ENCODE measurements at places on chromosomes 1 and 21.
A peak's percentile ranks its signal among the peaks of the same experiment; 100 is the strongest.

- DNase-seq, result no peak
These were observed 89.9 kb downstream of the SGIP1 start for GRCh38 chr1:66623812-66624211.

DNA sequence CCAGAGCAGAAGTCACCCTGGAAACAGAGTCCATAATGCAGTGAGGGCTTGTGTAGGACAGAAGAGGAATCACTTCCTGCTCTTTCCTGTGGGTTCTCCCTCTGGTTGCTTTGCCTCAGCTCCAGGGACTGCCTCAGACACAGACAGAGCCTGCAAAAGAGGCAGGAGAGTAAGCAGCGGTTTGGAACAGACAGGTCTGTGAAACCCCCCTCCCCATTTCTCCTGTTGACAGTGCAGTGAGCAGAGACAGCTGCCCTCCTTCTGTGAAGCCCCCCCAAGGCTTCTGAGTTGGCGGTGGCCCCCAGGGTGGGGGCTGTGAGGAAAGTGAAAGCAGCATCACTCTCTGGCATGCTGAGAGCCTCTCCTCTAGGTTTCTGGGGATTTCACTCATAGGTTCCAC, 53.0 kb downstream of the MAB21L3 start:
- DNase-seq, result no peak

- no peak for DNase-seq
These were observed 35.1 kb downstream of the YARS1 start for GRCh38 chr1:32782086-32782485.

DNA sequence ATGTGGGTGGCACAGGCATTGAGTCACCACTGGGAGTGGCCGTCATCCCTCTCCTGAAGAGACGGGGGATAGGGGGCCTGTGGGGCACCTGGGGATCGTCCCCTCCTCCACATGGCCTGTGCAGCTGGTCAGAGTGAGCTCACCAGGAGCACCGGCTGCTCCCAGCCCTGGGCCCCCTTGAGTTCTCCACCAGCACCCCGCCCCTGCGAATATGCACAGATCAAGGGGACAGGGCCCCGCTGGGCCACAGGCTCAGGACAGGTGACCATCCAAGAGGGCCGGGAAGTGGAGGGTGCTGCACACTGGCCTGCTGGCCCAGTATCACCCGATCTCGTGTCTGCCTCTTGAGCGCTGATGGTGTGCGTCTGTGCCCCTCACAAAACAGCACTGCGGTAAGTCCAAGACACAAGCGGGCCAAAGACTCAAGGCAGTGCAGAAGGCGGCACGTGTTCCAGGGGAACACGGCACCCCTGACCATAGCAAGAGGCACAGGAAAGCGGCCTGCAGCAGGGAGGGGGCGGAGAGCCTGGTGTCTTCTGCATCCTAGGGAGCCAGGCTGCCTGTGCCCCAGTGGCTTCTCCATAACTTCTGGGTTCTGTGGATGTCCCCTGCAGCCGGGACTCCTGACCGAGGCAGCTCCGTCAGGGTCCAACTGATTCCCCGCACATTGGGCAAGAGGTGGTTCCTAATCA, 18.1 kb upstream of the TSPEAR start:
- DNase-seq, result no peak

DNA sequence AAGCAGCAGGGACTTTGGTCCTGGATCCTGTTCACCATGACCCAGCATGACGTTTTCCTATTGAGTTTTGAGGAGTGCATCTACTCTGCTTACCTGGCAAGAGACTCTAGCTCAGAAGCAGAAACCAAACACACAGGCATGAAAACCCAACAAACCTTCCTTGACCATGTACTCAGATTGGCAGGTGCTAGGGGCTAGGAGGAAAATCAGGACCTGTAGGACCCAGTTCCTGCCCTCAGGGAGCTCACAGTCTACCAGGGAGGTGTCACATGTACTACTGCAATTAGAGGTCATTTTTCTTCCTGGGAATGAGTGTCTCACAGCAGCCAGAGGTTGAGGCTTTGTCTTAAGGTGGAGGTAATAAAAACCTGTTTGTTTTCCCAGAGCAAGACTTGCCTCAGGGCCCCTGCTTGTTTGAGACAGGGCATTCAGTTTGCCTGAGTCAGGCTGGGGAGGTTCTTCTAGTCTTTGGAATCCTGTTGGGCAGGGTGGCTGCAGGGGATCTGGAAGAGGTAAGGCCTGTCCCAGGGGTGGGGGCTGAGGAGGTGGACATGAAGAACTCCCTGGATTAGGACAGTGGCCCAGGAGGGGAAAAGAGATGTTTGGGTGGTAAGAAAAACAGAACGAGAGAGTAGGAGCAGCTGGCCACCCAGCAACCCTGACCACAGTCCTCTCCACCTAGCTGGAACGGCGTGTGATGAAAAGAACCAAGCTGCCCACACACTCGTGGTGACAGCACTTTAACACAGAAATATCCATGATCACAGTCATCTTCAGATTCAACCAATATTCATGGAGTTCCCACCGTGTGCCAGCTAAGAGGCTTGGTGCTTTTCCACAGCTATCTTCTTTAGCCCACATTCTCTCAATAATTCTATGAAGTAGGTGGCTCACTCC, 30.8 kb downstream of the IER5 start:
- DNase-seq, result no peak

DNA sequence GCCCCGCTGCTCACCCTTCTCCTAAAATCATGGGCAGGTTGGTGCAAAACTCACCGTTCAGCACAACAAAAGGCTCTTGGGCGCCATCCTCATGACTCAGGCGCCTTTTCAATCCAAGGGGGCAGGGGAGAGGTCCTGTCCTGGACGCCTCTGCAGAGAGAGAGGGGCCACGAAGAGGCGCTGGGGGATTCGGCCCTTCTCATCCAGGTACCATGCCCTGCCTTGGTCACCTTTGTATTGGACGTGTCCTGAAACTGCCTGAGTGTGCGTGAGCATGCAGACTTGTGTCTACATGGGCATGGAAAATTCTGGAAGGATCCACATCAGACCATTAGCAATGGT, 53.5 kb downstream of the SLC37A1 start:
- DNase-seq, result no peak

DNA sequence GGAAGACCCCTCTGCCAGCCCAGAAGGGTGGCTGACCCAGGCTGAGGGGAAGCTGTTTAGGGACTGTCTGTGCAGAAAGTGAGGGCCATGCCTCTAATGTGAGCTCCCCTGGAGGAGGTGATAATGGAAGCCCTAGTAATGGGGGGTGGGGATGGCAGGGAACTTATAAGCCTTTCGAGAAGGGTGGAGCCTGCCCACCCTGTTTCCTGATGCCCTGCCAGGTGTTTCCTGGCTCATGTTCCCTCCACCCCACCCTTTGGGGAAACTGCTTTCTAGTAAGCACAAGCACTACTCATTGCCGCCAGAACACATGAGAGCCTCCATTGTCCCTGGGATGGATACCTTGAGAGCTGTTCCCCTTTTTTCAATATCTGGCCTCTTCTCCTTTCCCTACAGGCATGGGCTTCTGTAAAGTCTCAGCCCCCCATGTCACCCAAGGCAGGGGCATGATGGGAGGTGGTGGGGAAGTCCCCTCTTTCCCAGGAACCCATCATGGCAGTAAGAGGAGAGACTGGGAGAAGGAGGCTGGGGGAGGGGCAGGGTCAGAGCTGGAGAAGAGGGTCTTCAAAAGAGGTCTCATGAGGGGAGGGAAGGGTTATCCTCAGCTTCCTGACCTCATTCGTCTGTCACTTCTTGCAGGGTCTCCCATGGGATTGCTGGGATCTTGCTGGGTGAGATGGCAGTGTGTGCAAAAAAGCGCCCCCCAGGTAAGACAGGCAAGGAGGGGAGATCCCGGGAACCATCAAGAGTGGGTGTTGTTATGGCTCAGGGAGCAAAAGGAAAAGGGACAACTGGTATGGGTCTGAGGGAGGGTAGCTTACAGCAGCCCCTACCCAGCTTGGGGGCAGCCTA, 2.4 kb downstream of the ATP8B2 start:
- DNase-seq, result peak; percentile 19

DNA sequence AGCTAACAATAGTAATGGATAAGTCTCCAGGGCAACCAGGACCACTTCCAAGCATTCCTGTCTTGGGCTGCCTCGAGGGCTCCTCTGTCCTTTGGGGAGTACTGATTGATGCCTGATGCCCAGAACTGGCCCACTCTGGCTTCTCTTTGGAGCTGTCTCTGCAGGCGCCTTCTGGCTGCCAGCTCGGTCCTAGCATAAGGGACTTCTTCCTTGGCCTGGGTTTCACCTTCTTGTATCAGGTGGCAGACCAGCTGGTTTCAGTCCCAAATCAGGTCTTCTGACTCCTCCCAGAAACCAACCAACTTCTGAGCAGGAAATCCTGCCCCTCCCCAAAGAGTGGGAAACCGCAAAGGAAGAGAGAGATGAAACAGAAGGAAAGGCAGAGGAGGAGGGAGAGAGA, 10.6 kb downstream of the G0S2 start:
- no peak for DNase-seq

- DNase-seq, result no peak
These were observed 70.6 kb downstream of the TGFB2 start for GRCh38 chr1:218415726-218416125.
